ENCODE measurements at places on chromosomes 5 and 9.

DNA sequence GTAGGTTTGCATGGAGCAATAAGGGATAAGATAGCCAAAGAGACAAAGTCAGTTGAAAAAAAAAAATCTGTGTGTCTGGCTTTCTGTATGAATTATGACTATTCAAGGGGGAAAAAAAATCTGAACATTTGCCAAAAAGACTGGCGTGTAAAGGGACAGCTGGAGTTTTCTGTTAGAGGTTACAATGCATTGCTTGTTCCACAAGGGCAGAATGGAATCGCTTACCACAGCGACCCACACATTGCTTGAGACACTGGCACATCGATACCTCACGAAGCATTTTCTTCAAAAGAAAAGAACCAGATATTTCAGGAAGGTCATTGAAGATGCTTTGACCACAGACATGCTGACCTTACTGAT is 327.8 kb downstream of the TMEM167A start:
- DNase-seq, result peak; percentile 20

GRCh38 chr9:134208310-134208841 is 44.0 kb upstream of the RNU6ATAC start:
- no peak for DNase-seq

- no peak for DNase-seq
These were observed 1.5 kb downstream of the UAP1L1 start for GRCh38 chr9:137078701-137079400.

- no peak for DNase-seq
These were observed 170.4 kb downstream of the FOCAD start for GRCh38 chr9:20854444-20854843.

DNA sequence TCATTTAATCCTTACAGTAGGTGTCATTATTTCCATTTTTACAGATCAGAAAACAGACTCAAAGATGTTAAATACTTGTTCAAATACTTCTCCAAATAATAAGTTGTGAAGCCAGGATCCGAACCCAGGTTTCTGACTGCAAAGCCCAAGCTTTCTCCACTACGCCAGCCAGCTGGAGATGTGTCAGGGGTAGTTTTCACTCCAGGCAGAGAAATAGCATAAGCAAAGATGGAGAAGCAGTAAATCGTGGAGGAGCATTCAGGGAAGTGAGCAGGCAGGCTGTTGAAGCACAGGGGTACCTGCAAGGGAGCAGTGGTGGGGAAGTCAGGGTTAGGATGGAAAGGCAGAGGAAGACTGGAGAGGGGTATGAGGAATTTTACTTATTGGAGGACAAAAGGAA is 2.9 kb downstream of the TLN1 start:
- no peak for DNase-seq

DNA sequence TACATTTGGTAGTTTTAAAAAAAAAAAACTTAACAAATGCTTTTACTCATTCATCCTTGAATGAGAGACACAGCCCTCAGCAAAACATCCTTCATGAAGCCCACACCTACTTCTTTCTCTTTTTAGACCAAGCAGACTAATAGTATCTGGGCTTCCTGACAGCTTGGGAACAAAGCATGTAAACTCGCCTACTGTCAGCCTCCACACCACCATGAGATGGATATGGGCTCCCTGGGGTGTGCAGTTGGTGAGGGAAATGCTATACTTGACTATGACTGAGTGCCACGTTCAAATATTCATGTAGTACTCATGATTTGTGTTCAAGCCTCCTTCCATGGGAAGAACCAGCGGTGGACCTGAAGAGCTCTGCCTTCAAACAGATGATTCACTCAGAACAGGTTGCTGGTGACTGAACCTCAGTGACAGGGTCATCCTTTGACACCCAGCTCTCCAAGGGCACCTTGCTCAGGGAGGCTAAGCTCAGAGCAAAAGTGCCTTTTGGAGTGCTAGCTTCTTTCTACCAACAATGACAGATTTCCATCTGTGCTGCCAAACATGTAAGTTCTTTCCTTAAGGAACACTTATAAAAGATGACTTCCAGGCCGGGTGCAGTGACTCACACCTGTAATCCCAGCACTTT is 36.8 kb downstream of the SLC22A5 start:
- no peak for DNase-seq

Data from SHP77 (cell line).